ENCODE measurements at places on chromosomes 7 and 10.
A peak's percentile ranks its signal among the peaks of the same experiment; 100 is the strongest.

- no peak for DNase-seq
Observed at GRCh38 chr7:137881607-137882260, 35.0 kb upstream of the DGKI start.

- no peak for DNase-seq
Observed at GRCh38 chr10:14179251-14179650, 151.5 kb downstream of the FRMD4A start.

DNA sequence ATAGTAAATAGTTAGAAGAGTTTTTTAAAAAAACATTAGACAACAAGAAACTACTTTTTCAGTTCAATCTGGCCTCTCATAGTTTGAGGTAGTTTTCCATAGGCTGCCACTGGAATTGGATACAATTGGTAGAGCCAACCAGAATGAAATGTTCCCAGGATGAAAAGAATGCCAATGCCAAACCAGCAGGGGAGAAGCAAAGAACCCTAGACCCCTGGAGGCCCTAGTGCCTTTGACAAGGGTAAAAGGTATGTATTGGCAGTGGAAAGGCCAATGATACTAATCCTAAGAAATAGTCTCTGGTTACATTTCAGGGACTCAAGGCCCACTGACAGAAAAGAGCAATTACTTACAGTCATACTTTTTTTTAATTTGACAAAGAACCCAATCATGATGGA, 77.4 kb upstream of the SEM1 start:
- no peak for DNase-seq

DNA sequence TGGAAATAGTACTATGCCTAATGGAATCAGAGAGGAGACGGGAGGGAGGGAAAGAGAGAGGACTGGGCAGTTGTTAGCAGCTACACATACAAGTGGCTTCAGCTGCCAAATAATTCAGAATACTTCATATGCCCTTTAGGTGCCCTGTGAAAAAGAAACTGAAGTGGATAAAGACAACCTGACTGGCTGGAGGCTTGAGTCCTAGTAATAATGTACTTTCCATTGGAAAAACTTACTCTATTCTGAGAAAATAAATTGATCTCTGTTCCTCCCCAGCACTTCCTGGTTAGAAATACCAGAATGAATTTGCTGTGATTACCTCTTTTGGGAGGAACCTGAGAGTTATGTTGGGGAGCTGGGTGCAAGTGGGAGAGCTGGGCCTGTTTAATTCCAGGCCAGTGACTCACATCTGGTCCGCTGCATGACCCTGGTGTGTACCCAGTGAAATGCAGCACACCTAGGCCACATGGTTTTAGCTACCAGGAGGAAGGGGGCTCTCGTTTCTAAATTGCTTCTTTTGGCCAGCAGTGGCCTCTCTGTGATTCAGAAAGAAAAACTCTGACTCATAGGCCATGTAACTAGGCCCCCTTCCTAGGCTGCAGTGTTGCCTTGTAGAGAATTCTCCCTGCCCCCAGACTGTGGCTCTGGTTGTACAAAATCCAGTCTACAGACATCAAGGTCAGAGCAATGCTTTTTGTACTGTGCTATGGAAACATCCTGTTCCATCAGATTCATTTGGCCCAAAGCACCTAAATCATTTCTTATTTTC, 6.5 kb downstream of the AGFG2 start:
- DNase-seq: peak; percentile 77

GRCh38 chr7:112129655-112130323, 76.4 kb downstream of the DOCK4 start:
- no peak for DNase-seq
